ENCODE measurements at places on chromosomes 1 and 21. TPM values are rescaled to one million over a fixed set of nuclear protein-coding genes. Genes with fewer than 3 reads are reported as not detected.

DNA sequence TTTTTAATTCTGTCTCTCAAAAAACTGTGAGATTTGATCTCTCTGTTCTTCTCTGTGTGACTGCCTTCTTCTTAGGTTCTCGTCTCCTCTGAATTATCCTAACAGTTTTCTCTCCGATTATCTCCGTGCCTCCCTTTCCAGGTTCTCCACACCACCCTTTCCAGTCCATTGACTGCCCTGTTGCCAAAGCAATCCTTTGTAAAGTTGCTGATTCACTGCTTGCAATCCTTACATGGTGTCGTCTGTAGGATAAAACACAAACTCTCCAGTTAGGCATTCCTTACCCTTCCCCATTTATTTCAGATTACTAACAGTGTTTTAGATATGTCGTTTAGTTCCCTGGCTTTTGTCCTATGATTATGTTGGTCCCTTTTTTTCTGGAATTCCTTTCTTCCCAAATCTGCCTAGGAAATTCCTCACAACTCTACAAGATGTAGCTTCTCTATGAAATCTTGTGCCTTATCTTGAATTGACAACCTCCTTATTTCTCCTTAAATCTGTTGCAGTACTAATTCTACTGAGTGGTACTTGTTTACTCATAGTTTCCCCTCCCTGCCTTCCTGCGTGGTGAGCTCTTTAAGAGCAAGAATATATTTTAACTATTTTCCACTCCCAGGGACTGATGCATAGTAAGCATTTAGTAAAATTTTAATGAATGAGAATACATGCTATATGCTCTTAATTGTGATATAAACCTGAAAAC, 22.3 kb downstream of the RCOR3 start:
- no peaks in the 10 kb centered on the region for H3K4me1 ChIP-seq
- H3K27ac ChIP-seq, result no peak overlapping the region
- H3K4me3 ChIP-seq, result no peak overlapping the region
- peaks cover 41% of the 10 kb centered on the region for H3K36me3 ChIP-seq

DNA sequence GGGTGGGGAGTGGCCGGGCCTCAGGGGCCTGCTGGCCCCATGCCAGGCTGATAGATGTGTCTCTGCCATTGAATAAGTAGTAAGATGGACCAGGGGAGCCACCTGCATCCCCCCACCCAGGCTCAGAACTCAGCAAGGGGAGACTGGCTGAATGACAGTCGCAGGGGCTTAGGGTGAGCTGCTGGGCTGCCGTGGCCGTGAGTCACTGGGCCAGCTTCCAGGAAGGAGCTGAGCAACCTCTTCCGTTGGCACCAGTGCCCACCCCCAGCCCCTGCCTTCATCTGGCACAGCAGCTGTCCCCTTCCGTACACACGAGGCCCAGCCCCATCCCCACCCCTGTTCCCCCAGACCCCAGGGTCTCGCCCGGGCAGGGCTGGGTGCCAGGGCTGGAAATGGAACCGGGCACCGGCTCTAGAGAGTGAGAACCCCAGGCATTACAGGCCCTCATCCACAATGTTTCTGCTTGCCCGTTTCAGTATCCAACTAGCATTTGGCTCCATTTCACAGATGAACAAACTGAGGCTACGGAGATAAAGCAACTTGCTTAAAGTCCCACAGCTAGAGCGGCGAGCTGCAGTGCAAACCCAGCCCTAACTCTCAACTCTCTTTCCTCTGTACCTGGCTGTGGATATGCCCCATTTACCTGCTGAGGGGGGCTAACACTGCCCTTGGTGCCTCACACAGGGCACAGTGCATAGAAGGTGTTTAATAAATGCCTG, 10.2 kb downstream of the WNT4 start:
- no peaks in the 10 kb centered on the region for H3K27me3 ChIP-seq
- H3K36me3 ChIP-seq, result no peaks in the 10 kb centered on the region
- no peak overlapping the region for H3K4me3 ChIP-seq
- H3K4me1 ChIP-seq, result no peaks in the 10 kb centered on the region
- no peak overlapping the region for H3K27ac ChIP-seq
- no peak for DNase-seq

Gene SPRR2F
- not detected for total RNA-seq

Gene TLCD4
- 7.1 TPM for total RNA-seq

DNA sequence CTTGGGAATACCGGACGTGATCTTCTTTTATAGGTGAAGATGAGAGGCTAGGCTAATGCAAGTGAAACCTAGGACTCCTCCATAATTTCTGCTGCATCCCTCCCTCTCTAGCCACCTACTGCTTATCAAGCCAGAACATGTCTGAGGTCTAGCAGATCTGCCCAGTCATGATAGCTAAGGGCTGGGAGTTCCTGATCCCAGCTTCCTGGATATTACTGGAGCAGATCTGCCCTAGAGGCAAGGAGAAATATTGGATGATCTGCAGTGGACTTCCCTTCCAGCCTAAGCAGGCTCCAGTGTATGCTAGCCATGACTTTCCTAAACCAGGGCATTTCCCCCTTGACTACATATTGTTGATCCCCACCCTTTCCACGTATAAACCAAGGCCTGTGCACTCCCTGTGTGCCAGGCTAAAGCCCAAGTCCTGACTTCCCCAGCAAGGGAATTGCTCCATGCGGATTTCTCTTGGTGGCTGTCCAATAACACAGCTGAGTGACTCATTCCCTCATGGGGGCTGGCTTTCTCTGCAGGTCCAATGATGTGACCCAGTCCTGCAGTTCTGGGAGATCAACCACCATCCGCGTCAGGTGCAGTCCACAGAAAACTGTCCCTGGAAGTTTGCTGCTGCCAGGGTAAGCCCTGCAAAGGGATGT, 15.5 kb upstream of the SARS1 start:
- no peaks in the 10 kb centered on the region for H3K36me3 ChIP-seq
- H3K4me1 ChIP-seq, result no peaks in the 10 kb centered on the region
- no peaks in the 10 kb centered on the region for H3K27me3 ChIP-seq
- DNase-seq, result no peak
- no peak overlapping the region for H3K27ac ChIP-seq

Gene ADGRL4
- 43.0 TPM for total RNA-seq

DNA sequence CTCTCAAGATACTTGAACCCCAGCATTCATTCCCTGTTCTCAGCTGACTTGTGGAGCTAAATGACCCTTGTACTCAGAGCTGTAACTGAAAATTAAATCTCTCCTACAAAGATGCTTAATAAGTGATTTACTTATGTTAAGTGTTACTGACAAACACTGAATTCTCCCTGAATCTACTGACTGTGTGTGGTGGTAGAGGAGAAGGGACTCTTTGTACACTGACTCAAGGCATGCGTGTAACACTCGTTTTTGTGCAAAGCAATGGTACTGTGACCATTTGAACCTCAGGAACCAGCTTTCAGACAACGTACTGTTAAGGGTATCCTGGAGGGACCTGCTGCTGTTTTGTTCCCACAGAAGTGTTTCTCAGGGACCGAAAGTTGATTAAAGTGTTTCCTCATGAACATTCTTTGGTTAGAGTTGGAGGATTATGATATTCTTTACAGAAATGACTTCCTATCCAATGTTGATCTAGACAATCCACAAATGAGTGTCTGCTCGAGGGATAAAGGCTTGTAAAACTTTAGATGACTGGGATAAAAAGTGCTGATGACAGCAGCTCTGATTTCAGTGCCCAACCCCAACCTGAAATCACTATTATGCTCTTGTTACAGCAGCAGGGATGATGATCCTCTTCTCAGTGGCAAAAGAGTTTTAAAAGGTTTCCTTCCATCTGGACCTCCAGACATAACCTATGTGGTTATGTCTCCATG, 12.8 kb downstream of the RGL1 start:
- H3K27me3 ChIP-seq, result no peaks in the 10 kb centered on the region
- H3K4me3 ChIP-seq, result peak overlapping the region; percentile 15
- H3K4me1 ChIP-seq, result peaks cover 3% of the 10 kb centered on the region
- peak overlapping the region; percentile 40 for H3K27ac ChIP-seq
- no peaks in the 10 kb centered on the region for H3K36me3 ChIP-seq
- no peak for DNase-seq

Gene ATP6V1G3
- total RNA-seq, result 1.9 TPM

Gene CNIH3
- 4.3 TPM for total RNA-seq

DNA sequence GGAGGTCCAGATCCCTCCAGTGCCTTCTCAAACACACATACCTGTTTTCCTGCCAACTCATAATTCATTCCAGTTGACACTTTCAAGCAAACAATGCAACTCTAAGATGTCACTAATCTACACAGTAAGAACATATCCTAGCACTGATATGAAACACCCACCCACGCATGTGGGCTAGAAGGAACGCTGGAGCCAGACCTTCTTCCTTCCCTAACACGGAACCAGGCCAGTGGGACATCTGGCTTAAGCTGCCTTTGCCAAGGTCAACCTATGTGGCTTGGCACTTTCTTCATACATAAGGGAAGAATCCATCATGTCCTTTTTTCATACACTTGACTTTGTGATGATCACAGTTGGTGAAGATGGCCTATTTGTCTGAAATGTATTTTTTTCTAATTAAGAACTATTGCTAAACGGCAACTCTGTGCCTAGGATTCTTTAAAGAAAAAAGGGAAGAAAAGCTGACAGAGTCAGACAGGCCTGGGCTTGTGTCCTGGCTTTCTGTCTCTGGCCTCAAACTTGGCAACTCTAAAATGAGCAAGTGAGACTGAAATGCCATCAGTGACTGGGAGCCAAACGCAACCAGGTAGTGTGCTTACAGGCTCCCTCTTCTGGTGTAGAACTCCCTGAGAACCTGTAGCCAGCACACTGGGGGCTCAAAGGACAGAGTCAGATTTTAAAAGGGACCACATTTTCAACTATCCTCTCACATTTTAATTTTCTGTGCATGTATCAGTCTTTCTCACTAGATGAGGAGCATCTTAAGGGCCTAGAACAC, 92.6 kb upstream of the BEND5 start:
- no peaks in the 10 kb centered on the region for H3K36me3 ChIP-seq
- no peaks in the 10 kb centered on the region for H3K4me1 ChIP-seq
- no peak overlapping the region for H3K4me3 ChIP-seq
- no peak overlapping the region for H3K27ac ChIP-seq

- H3K27ac ChIP-seq, result no peak overlapping the region
- no peak overlapping the region for H3K4me3 ChIP-seq
- H3K27me3 ChIP-seq, result no peaks in the 10 kb centered on the region
- peaks cover 14% of the 10 kb centered on the region for H3K36me3 ChIP-seq
- no peak for DNase-seq
Measured at GRCh38 chr1:147264158-147264768, 21.8 kb downstream of the CHD1L start.

DNA sequence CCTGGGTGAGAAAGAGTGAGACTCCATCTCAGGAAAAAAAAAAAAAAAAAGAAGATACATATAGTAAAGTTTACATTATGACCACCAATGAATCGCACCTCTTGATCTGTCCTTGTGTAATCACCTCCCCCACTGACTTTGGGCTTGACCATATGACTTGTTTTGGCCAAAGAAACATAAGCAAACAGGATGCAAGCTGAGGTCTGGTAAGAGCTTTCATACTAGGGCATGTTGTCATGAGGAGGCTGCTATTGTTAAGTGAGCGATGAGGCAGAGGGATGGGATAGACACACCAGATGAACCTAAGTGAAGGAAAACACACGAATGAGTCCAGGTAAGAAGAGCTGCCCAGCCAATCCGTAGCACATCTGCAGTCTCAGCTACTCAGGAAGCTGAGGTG, 10.7 kb downstream of the ENAH start:
- no peak overlapping the region for H3K27ac ChIP-seq
- H3K4me3 ChIP-seq, result no peak overlapping the region
- H3K36me3 ChIP-seq, result no peaks in the 10 kb centered on the region
- DNase-seq, result no peak

DNA sequence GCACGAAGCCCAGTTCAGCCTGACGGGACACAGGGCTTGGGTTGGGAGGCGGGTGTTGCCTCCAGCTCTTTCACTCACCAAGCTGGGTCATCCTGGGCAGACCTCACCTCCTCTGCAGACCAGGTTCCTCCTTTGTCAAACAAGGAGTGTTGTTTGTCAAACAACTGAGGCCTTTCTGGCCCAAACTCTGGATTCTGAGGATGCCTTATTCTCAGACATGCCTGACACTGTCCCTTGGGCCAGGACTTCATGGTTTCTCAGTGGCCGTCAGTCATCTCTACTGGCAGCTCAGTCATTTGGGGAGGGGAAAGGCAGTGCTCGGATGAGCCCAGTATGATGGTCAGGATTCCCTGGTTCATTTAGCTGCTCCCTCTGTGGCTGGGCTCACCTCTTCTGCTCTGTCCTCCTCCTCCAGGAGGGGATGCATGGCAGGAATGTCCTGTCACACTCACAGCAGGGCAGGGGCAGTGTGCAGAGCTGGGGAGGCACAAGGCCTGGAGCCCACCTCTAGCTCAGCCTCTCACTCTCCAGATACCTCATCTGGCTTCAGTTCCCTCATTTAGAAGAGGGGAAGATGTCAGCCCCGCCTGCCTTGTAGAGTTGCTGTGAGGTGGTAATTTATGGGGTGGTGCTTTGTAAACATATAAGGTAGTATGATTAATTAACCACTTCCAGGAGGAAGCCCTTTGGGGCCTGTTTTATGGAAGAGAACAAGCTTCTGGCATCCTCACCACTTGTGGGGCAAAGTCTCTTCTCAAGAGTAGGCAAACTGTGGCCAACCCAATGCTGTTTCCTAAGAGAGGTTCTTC, 20.6 kb downstream of the SLC2A1 start:
- peaks cover 21% of the 10 kb centered on the region for H3K4me1 ChIP-seq
- peak overlapping the region; percentile 83 for H3K27ac ChIP-seq
- H3K27me3 ChIP-seq, result no peaks in the 10 kb centered on the region
- no peak overlapping the region for H3K4me3 ChIP-seq
- H3K36me3 ChIP-seq, result no peaks in the 10 kb centered on the region
- DNase-seq, result no peak

Gene CSF1
- total RNA-seq, result 33.8 TPM

- H3K36me3 ChIP-seq, result no peaks in the 10 kb centered on the region
- no peak for DNase-seq
- peaks cover 28% of the 10 kb centered on the region for H3K4me1 ChIP-seq
- H3K27ac ChIP-seq, result no peak overlapping the region
- H3K27me3 ChIP-seq, result no peaks in the 10 kb centered on the region
Measured at GRCh38 chr1:248804771-248805681, 20.7 kb downstream of the SH3BP5L start.

GRCh38 chr1:245248231-245248731, 93.5 kb downstream of the KIF26B start:
- H3K4me1 ChIP-seq, result no peaks in the 10 kb centered on the region
- H3K4me3 ChIP-seq, result peak overlapping the region; percentile 12
- H3K27ac ChIP-seq, result no peak overlapping the region
- no peak for DNase-seq

GRCh38 chr1:186050360-186050759, 316.2 kb downstream of the HMCN1 start:
- H3K27me3 ChIP-seq, result no peaks in the 10 kb centered on the region
- no peak overlapping the region for H3K27ac ChIP-seq
- no peaks in the 10 kb centered on the region for H3K4me1 ChIP-seq
- no peak for DNase-seq
- no peak overlapping the region for H3K4me3 ChIP-seq

GRCh38 chr1:156591181-156591431, 470 bp upstream of the NAXE start:
- no peaks in the 10 kb centered on the region for H3K27me3 ChIP-seq
- peaks cover 5% of the 10 kb centered on the region for H3K4me1 ChIP-seq
- peaks cover 10% of the 10 kb centered on the region for H3K36me3 ChIP-seq
- H3K27ac ChIP-seq, result peak overlapping the region; percentile 64
- no peak for DNase-seq

- H3K27ac ChIP-seq, result no peak overlapping the region
- no peaks in the 10 kb centered on the region for H3K27me3 ChIP-seq
- no peaks in the 10 kb centered on the region for H3K36me3 ChIP-seq
- H3K4me3 ChIP-seq, result no peak overlapping the region
- no peak for DNase-seq
Measured at GRCh38 chr1:86416343-86416742, 7.6 kb upstream of the CLCA2 start.

Measured in kidney (tissue), 22 donors.